Amygdala (tissue), 56 donors: ENCODE measurements at places on chromosomes 11 and 22.

- DNase-seq = peak; percentile 2
Observed at GRCh38 chr11:5476186-5476819, 12.2 kb upstream of the OR52D1 start.

DNA sequence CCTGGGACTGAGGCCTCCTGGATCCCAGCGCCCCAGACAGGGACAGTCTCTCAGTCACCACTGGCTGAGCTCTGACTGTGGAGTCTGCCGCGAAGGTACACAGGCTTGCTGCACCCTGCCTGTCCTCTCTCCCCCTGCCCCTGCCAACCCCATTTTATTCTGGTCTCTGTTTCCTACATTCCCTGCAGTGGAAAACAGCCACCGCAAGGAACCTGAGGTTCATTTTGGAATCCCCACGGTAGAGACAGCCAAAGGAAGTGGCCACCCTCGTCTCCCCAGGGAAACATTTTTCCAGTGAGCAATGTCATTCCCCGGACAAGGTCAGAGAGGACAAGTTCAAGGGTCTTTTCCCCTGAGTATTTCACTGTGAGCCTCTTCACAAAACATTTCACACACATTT is 56.6 kb downstream of the FBXO7 start:
- DNase-seq = no peak

DNA sequence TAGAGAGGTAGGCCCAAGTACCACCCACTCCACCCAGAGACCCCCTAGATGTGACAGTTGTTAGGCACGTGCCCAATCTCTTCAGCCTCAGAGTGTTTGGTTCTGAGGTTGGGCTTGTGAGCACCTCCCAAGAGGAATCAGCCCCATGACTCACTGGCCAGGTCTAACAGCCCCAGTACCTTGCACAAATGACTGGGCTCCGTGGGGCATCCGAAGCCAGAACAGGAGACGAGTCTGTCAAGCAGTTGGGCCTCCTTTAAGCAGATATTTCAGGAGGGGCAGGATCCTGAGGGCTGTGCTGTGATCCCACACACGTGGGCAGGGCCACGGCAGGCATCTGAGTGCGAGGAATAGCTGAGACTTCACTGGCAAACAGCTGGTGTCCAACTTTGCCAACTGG is 29.1 kb upstream of the FGF19 start:
- no peak for DNase-seq

- no peak for DNase-seq
Observed at GRCh38 chr11:126809514-126810289, 190.9 kb downstream of the KIRREL3 start.

DNA sequence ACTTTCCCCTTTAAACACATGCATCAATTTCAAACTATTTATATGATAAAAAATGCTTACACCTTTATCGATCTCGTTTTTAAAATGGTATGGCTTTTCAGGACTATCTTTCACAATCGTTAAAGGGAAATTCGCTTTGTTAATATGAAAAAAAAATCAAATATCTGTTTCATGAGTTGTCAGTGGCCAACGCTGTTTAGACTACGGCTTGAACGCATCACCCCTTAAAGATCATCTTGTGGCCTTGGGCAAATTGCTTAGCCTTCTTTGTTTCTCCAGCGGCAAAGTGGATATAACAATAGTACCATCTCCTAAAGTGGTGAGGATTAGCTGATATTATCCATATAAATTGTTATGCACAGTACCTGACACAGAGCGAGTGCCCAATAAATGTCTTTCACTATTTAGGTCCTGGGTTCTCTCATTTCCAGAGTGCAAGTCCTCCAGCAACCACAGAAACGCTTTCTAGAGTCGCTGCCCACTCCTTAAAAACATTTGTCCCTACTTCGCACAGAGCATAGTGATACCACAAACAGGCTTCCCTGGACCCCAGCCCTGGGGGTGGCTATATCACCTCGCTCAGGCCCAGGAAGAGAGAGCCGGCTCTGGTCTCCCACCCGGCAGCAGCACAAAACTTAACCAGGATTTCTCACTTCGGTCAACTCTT is 904 bp downstream of the SLC35F2 start:
- no peak for DNase-seq

- DNase-seq = no peak
Observed at GRCh38 chr11:133122256-133122655, 410.0 kb downstream of the OPCML start.

- DNase-seq = no peak
Observed at GRCh38 chr11:79852176-79852575, 411.3 kb upstream of the TENM4 start.

DNA sequence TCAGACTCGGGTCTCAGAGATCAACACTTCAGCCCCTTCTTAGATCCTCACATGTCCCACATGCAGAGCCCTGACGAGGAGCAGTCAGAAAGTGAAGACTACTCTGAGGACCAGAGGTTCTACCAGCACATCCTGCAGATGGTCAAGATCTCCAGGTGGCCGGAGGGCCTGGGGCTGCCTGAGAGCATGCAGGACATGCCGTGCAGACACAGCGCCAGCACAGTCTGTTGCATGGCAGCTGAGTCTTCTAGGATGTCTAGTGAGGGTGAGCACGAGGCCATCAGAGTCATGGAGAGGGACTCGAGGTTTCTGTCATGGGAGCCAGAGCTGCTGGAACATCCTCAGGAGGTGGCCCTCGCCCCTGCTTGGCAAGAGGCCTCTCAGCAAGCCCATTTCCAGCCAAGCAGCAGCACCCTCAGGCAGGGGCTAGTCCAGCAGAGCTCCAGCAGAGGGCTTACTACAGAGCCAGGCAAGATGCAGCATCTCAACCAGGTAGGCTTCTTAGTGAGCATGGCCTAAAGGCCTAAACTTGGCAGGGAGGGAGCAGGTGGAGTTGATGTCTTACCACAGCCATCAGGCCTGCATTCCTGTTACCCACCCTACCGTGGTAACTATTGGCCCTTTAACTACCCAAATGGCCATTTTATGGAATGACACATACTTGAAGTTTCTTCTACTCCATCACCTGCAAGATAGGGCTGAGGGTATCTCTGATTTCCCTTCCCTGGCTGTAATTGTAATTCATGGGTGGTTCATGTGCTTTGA is 28.7 kb downstream of the CEP164 start:
- DNase-seq = no peak

DNA sequence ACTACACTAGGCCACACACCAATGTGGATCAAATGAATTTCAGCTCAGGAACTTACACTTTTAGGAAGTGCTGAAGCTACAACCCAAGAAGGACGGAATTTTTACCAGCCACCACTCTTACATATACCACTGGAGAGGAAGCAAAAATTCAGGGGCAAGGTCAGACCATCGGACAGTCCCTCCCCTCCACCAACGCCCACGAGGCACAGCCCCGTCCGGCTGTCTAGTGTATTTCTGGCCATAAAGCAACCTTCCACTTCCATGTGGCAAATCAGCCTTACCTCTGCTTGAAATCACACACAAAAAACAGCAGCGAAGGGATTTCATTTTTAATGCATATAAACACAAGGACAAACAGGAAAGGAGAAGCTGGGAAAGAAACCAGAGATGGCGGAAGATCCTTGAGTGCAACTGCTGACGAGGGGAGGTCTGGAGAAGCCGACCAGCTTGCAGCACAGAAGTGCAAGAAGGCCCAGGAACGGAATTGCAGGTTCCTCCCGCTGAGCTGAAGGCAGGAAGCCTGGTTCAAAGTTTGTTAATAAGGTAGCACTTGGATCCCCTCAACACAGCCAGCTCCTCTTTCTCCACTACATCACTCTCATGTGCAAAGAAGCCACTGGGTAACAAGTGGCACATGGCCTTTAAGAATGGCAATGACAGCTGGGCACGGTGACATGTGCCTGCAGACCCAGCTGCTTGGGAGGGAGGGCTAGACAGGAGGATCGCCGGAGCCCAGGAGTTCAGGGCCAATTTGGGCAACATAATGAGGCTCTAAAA is 71.5 kb downstream of the SHANK2 start:
- DNase-seq = no peak

DNA sequence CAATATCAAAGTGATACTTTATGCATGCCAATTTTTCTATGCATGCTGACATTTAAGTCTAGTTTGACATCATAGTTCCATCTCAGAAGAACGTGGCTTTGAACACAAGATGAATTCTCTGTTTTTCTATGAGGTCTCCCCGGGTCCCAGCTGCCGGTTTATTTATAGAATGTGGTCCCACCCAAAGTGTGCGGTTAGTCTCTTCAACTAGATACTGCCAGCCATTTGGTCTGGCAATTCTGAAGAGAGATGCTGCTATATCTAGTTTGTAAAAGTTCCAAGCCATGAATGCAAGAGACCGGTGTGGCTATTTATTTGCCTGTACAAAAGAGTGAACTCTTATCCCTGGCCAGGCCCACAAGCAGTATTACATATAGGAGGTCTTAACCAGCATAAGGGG is 9.2 kb downstream of the OR5A2 start:
- no peak for DNase-seq

- DNase-seq = no peak
Observed at GRCh38 chr22:47452184-47452583, 689.7 kb downstream of the TBC1D22A start.

DNA sequence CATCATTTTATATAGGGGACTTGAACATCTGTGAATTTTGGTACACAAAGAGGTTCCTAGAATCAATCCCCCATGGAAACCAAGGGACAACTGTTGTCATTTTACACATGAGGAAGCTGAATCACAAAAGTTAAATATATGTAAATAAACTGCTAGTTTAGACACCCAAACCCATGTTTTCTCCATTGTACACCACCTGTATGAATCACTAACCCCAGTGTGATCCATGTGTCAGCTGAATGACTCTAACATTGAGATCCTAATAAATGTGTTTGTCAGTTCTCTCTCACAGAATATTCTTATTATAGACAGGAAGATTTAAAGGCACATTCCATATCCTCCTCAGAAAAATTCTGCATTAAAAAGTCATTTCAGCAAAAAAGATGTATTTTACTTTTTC is 83.3 kb downstream of the ATG16L2 start:
- DNase-seq = no peak

DNA sequence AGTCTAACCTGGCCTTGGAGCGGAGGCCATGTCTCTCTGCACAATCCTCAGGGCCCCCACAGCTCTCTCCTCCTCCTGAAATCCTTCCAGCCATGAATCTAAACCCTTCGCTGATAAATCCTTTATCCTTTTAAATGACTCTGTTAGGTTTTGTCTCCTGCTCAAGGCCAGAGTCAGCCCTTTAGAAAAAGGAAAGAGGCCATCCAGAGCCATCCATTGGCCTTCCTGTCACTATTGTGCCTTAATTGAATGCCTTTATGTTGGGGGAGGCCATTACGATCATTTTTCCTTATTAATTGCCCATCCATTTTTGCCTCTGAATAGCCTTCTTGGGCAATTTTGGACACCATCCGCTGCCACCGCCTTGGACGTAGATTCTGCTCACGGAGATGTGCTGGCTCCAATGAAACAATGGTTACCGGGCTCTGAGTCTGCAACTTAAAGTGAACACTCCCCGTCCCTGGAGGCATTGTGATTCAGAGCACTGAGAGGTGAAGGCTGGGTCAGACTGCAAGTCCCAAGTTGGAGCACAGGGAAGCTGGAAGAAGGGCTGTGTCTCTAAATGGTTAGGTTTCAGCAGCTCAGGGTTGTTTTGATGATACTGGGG is 213.0 kb upstream of the E2F8 start:
- no peak for DNase-seq

GRCh38 chr11:122020902-122021301 is 95.1 kb downstream of the BLID start:
- no peak for DNase-seq

DNA sequence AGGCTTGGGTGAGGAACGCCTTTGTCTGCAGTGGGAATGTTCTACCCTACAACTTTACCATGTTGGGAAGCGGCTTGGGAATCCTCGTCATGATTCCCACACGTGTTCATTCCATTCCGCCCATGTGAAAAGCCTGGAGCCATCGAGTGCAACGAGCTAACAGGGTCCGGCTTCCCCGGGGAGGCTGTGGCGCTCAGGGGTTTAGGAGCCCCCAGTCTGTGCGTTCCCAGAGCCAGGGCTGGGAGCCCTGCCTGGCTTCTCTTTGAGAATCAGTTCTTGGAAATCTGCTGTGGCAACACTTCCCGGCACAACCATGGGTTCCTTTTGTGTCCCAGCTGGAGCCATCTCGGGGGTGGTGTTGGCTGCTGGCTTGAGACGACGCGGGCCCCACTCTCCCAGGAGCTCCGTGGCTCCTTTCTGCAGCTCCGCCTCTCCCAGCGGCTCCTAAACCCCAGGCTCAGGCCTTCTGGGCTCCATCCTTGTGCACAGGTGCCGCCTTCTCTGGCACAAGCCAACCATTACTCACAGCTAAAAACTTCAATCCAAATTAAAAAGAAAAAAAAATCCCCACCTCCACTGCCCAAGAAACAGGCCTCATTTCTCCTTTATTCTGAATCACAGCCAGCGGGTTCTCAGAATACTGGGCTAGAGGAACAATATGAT is 18.7 kb upstream of the PPFIA1 start:
- peak; percentile 44 for DNase-seq

GRCh38 chr22:31732089-31732829 is 17.7 kb downstream of the PRR14L start:
- DNase-seq = no peak

DNA sequence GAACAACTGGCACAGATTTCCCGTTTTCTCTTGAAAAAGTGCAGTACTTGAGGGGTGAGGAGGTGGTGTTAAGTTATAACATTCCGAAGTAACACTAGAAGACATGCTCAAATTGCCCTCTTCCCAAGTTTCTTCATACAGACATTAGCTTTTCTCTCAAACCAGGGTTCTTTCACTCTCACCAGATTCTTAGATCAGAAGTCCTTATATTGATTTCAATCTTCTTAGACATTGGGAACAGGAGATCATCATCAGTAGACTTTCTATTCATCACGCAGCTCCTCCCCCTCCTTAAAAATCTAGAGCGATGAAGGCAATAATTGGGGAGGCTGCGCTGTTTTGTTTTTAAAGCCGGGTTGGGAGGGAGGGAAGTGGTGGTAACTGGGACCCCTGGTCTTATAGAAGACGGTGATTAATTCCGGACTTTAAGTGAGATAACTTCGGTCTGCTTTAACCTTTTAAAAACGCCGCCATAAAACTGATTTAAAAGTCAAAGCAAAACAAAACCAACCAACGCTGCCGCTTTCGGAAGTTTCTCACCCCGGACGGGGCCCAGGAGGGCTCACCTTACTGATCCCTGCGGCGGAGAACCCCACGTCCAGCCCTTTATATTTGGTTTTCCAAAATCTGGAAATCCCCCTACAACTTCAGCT is 665 bp downstream of the USP28 start:
- DNase-seq = no peak

DNA sequence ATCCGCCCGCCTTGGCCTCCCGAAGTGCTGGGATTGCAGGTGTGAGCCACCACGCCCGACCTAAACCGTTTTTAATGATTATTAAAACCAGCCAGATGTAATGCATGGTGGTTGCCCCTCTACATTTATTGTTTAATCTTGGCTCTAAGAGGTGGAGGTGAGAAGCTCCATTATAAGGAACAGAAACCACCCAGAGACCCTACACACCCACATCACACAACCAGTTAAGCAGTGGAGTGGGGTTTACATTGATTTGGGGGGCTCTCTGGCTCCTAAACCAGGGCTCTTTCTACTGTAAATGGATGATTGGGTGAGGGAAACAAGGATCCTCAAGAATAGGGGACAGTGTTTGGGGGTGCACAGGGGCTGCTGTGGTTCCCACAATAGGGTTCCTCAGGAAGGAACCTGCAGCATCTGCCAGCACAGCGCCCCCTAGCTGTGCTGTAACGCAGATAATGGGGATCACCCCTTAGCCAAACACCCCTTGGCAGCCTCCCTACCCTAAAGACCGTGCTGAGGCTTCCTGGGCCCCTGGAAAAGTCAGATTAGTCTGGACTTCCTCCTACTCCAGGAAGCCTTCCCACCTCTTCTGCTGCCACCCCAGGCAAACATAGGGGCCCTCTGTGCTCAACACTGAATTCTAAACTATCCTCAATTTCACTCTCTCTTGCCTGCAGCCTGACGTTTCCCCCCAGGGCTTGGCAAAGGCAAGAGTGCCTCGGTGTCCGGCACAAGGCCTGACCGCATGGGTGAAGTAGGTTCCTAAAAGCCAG is 2.4 kb downstream of the MPST start:
- peak; percentile 18 for DNase-seq
